ENCODE measurements at places on chromosomes 6 and 20. TPM values are rescaled to one million over a fixed set of nuclear protein-coding genes. Genes with fewer than 3 reads are reported as not detected.

The TAGAP gene
- 0.96 TPM for total RNA-seq

The SUMO4 gene
- not detected for total RNA-seq

The ADAM33 gene
- 0.41 TPM for total RNA-seq

The PEX6 gene
- 45.0 TPM for total RNA-seq

DNA sequence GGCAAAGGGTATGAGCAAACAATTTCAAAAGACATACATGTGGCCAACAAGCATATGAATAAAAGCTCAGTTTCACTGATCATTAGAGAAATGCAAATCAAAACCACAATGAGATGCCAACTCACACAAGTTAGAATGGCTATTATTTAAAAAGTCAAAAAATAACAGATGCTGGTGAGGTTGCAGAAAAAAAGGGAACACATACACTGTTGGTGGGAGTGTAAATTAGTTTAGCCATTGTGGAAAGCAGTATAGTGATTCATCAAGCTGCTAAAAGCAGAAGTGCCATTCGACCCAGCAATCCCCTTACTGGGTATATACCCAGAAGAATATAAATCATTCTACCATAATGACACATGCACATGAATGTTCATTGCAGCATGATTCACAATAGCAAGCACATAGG lies 6.7 kb upstream of the KHDC1L start:
- DNase-seq = no peak

DNA sequence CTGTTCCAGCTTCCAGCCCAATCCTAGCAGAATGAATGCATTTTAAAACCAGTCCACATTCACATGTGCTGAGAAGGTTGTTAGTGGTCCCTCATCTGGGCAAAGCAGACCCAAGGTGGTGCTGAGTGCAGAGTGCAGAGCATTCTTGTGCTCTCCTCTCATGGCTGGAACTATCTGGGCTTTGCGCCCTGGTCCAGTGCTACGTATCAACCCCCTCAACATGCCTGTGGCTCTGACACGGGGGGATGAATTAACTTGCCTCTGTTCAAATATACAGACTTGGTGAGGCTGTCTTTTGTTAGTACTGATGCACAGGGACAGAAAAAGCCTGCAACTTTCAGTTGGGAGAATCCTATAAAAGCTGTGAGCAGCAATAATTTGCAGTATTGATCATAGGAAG lies 42.5 kb downstream of the PANK2 start:
- no peak for DNase-seq

DNA sequence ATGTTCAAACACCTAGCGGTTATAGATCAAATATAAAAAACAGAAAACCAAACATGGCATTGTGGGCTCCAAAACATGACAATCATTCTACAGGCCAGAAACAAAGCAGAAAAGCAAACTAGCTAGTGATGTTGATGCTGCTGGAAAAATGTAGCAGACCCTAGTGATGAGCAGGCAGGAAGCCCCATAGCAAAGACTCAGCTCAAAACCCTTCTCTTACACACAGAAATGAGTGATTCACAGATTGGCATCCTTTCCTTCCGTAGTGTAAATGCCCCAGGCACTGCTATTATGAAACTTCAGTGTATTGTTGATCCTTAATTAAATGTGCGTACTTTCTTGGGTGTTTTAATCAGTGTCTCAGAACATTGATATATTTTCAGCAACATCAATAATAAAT lies 425.1 kb downstream of the UTRN start:
- peak; percentile 48 for DNase-seq

GRCh38 chr6:20365456-20365855 lies 36.2 kb upstream of the E2F3 start:
- no peak for DNase-seq

DNA sequence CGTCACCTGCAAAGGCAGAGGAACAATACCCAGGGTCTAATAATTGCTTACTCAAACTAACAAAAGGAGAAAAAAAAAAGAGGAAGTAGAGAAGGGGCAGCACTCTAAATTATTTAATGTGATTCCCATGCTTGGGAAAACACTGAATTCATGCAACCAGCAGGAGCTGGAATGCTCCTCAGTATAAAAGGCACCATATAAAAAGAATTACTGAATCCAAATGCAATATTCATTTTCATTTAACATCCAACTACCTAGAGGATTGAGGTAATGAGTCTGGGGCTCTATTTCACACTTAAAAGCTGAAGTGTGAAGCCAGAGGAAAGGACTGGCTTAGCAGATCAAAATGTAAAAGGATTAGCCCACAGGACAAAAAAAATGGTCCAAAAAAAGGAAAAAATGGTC lies 8.7 kb downstream of the B4GALT5 start:
- DNase-seq = no peak

DNA sequence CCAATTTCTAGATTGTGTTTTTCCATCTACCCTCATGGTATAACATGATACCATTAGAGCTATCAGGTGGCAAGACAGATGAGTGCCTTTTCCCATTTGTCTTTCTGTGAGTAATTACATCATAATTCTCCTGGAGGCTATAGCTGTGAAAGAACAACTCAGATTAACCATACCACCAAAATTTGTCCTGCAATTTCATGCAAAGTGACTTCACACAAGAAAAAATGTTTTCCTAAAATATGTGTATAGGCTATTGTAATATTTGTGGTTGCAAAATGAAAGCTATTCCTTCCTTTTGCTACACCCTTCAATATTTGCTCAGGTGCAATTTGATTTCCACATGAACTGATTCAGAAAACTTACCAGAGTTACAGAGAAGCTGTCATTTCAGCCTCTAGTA lies 547.7 kb upstream of the ID4 start:
- DNase-seq = no peak

- no peak for DNase-seq
Measured at GRCh38 chr6:139519571-139520031, 145.2 kb upstream of the CITED2 start.

DNA sequence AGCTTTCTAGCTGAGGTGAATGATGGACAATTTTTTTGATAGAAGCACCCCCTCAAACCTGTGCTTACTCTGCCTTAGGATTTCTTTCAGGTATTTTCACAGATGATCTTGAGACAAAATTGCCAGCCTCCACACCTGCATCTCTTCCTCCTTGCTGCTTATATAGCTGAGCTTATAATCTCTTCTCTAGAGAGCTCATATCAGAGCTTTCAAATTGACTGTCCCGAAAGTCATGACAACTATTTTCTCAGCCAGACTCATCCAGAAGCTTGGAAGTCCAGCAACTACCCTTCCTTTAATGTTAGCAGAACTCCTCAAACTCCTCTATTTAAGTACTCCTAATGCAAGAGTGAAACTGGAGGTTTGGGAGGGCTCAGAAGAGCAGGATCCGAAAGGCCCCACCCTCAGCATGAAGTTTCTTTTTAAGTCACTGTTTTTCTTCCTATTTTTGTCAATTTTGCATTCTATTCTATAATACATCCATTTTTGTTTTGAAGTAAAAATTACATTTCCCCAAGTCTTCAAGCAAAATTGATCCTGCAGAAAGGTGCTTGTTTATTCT lies 12.7 kb downstream of the CGA start:
- DNase-seq = no peak

DNA sequence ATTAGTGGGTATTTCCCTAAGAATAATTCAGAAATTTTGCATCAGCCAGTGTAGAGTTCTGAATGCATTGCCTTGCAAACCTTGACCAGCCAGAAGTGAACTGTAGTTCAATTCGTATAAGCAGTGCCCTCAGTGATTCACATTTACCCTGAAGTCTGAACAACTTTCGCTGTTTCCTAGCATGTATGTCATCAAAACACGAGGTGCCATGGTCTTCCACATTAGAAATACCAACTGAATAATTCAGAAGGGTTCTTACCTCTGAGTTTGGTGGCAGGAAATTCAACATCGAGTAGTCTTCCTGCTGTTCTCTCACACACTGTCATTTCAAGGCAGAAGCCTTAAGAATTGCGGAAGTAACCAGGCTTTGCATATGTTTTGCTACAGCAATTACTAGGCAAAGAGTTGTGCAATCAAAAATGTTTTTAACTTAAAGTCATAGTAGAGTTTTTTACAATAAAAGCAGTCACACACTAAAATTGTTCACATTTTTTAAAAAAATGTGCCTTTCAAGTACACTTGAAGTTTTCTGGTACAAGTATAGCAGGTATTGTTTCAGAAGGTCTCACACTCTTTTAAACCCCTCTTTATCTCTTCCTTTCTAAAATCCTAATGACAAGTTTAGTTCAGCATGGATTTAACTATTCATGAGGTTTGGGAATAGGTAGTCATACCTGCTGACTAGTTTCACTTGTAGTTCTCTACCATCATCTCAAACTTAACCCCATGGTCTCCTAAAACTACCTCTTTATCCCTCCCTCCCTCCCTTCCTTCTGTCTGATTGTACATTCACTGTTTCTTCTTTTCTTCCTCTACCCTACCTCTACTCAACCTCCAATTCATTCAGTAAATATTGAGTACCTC lies 118.3 kb downstream of the STXBP5 start:
- no peak for DNase-seq

- DNase-seq = no peak
Measured at GRCh38 chr20:45098103-45098773, 2.7 kb downstream of the KCNS1 start.

GRCh38 chr20:51284871-51285270 lies 257.6 kb downstream of the NFATC2 start:
- no peak for DNase-seq

DNA sequence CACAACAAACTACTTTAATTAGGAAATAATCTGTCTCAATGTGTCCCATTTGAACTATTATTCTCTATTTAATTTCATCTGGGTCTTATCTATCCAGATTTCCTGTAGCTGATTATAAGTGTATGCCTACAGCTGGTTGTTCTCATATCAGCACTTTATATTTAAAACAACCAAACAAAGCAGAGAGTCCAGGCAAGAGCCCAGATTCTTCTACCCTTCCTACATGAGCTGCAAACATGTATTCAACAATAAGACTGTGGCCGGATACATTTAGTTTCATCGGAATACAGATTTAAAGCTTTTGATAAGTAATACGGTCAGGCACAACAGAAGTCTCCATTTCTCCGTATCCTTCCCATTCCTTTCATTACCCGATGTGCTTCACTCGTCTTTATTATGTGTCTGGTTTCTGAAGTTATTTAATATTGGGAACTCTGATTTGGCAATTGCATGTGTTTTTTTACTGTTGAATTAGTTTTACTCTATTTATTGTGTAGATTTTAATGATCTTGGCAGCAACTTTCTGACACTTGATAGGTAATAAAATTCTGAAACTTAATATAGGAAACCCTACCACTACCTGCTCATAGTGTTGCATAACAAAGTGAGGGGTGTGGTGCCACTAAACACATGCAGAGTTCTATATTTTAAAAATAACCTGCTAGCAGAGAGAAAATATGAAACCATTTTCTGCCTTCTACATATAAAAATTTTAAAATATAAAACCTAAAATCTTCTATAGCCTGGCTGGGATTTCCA lies 653.5 kb upstream of the PTCHD4 start:
- no peak for DNase-seq

GRCh38 chr6:141956868-141957267 lies 175.9 kb upstream of the GJE1 start:
- DNase-seq = no peak

DNA sequence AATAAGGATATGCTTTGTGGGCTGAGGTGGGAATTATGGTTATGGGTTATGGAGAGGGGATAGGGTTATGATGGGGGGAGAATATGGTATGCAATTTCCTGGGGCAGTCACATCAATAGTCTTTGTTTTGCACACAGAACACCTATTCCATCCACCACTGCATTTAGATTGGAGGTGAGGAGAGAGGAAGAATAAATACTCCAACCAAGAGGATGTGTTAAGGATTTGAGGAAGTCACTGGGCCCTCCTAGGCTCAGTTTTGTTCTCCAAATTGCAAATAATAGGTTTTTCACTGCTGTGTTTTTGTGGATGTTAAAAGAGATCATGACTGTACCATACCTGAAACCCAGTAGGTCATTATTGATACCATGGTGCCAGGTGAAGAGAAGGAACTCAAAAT lies 29.5 kb upstream of the SIRPG start:
- DNase-seq = no peak

DNA sequence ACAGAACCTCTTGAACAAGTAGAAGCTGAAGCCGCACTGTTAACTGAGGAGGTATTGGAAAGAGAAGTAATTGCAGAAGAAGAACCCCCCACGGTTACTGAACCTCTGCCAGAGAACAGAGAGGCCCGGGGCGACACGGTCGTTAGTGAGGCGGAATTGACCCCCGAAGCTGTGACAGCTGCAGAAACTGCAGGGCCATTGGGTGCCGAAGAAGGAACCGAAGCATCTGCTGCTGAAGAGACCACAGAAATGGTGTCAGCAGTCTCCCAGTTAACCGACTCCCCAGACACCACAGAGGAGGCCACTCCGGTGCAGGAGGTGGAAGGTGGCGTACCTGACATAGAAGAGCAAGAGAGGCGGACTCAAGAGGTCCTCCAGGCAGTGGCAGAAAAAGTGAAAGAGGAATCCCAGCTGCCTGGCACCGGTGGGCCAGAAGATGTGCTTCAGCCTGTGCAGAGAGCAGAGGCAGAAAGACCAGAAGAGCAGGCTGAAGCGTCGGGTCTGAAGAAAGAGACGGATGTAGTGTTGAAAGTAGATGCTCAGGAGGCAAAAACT lies 40.1 kb downstream of the ZBTB2 start:
- DNase-seq = no peak

Data from kidney epithelial cell (primary cell).